ENCODE measurements at places on chromosomes 7 and 10.
A peak's percentile ranks its signal among the peaks of the same experiment; 100 is the strongest.

DNA sequence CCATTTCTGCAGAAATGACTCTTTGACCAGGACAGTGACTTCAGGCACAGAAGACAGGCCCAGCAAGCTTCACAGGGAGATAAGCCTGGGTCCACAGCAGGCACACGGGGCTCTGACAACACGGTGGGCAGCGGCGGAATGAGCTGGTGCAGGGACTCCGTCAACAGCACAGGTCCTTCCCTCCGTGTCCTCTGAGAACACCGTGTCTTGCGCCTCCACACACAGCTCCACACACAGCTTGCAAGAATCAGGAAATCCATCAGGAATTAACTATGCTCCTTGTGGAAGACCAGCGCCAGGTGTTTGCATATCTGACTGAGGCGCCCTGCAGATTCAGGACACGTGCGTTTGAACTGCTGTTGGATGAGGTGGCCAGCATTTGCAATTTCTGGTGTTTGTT lies 39.6 kb downstream of the TCERG1L start:
- no peak for DNase-seq

- no peak for DNase-seq
These were observed 155.5 kb upstream of the LYZL2 start for GRCh38 chr10:30784897-30785605.

- no peak for DNase-seq
These were observed 14.9 kb upstream of the MALRD1 start for GRCh38 chr10:19033741-19034140.

DNA sequence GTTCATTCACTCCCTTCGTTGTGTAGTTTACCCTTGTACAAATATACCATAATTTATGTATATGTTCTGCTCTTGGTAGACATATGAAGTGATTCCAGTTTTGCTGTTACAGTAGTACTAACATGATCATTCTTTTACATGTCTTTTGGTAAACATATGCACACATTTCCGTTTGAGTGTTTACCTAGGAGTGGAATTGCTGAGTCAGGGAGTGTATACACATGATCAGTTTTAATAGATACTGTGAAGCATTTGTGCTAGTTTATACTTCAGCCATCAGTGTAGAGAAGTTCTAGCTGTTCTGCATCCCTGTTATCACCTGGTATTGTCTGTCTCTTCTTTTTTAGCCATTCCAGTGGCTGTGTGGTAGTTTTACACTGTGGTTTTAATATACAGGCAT lies 34.5 kb upstream of the CYP26C1 start:
- DNase-seq = no peak

DNA sequence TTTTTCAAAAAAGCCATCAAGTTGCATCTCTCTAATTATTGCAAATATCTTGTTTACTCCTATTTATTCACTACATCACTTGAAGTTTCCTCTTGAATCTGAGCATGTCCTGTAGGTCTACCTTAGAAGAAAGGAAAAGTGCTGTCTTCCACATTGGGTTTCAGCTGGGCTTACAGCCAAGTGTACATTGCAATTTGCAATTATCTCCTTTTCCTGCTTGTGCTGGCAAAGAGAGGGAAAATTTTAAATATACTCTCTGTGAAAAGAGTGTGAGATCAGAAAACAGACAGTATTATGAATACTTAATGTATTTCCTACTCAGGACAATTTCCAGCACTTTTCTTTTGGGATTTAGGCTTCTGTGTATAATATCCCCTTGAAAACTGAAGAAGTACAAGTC lies 839.7 kb downstream of the CNTNAP2 start:
- DNase-seq = no peak

DNA sequence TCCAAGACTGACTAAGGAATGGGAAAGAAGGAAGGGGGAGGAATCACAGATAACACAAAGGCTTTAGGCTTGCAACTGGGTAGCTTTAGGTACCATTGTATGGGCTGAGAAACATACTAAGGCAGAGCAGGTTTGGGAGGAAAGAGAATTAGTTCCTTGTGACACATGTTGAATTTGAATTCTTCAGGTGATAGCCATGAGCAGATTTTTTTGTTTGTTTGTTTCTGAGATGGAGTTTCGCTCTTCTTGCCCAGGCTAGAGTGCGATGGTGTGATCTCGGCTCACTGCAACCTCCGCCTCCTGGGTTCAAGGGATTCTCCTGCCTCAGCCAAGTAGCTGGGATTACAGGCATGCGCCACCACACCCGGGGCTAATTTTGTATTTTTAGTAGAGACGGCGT lies 4.4 kb upstream of the SND1 start:
- DNase-seq = no peak

GRCh38 chr7:76997381-76998284 lies 34.5 kb downstream of the SPDYE17 start:
- no peak for DNase-seq

GRCh38 chr10:32189400-32190084 lies 133.3 kb upstream of the KIF5B start:
- DNase-seq = no peak

DNA sequence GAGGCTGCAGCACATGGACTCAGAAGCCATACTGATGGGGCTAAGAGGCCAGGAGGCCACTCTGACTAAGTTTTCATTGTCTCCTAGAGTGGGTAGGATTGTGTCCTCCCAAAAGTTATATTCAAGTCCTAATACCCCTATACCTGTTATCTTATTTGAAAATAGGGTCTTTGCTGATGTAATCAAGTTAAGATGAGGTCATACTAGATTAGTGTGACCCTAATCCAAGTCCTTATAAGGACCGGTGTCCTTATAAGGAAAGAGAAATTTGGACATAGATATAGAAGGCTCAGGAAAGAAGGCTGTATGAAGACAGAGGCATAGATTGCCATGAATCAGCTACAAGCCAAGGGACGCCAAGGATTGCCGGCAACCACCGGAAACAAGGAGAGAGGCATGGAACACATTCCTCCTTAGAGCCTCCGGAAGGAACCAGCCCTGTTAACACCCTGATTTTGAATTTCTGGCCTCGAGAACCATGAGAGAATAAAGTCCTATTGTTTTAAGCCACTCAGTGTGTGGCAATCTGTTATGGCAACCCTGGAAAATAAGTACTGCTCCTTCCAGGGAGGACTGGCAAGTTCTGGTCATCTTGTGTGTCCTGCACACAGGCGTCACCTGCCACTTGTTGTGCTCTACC lies 157.0 kb downstream of the EMX2 start:
- DNase-seq = no peak

GRCh38 chr10:126749015-126749655 lies 78.6 kb upstream of the C10orf90 start:
- DNase-seq = peak; percentile 52

- DNase-seq = no peak
These were observed 10.0 kb downstream of the DNAJC1 start for GRCh38 chr10:21993360-21994001.

DNA sequence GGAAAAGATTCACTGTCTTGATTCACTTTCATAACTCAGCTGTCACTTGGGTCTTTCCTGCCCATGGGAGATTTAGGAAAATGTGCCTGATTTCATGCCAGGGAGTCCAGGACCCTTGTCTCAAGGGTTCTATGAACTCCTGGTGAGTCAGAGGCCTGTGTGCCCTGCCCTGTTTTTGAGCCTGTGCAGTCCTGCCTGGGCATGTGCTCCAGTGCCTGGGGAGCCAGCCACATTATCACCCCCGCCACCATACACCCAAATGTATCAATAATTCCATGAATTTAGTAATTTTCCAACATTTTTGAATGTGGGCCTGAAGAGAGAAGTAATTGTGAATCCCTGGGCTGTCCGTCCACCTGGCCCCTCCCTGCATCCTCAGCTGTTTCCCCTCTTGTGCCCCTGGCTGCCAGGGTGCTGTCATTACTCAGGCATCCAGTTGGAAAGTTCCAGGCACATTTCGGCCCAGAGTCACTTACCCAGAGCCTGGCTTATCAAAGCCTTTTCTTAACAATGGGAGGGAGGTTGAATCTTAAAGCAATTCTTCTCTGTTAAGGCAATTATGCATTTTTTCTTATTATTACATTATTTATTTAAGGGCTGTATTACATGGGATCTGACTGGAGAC lies 287.8 kb upstream of the CDC14C start:
- peak; percentile 22 for DNase-seq

DNA sequence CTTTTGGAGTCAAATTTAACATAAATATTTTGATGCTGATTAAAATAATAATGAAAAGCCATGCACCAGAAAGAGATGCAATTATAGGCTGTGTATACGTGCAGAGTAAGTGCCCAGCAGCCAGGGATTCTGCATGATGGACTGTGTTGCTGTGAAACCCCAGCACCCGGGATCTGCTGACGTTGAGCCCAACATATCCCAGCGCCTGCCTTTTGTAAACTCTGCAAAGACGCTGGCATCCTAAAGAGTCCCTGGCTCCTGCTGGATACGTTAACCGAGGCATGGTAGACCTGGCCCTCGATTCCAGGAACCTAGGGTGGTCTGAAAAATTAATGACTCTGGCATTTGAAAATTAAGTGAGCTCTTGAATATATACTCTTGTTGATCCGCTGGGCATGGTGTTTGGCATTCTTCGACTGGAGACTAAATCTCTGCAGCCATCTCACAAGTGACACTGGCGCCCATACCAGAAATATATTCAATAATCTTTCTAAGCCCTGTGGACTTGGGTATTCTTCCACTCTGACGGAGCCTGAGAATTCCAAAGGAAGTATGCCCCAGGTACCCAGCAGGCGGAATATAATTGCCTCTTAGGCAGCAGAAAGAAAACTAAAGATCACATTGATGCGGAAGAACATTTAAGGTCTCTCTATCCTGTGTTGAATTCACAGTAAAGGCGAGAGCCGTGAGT lies 191.2 kb upstream of the SH2B2 start:
- no peak for DNase-seq

- no peak for DNase-seq
These were observed 52.6 kb downstream of the SRI start for GRCh38 chr7:88167223-88167622.

DNA sequence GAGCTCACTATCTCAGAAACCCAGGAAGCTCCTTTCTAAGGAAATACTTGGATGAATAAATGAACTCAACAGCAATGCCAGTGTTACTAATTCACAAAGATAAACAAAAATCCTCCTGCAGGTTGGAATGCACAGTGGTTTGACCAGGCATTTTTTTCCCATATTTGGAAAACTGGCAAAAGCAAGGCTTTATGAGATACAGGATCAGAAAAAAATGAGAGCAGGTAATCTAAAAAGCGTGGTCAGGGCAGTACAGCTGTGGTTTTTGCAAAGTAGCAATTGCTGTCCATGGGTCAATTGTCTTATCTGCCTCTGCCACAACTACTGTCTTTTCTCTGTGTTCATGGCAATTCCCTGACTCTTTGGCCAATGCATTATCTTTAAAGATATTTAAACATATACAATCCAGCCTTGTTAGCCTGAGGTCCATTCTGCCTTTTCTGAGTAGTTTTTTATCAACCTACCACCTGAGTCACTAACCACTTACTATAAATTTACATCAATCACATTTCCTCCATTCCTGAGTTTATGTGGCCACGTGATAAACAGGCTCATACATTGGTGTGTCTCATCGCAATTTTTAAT lies 564.5 kb upstream of the IGFBP3 start:
- peak; percentile 31 for DNase-seq

DNA sequence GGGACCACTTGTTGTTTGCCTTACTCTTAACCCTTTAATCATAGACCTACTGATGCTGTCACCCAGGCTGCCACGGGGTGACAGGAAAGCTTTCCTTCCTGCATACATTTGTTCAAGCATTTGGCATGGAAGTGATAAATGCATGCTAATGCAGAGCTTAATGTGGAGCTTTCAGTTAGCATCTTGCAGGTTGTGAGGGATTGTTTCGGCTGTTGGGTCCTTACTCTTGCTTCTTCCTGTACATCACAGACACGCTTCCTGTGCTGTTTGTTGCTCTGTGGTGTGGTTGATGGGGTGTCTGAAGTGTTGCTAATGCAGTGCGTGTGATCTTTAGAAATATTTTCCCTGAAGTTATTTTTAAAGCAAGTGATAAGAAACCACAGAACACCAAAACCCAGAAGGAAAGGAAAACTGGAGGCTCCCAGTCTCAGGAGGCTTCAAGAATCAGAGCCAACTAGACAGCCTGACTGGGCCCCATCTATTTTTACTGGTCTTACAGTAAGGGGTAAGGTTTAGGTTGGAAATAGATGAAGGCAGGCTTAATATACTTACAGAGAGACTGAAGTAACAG lies 143.1 kb downstream of the CHN2 start:
- DNase-seq = no peak

GRCh38 chr10:96758423-96758822 lies 38.1 kb upstream of the PIK3AP1 start:
- DNase-seq = no peak

GRCh38 chr10:91190388-91190870 lies 30.0 kb upstream of the PCGF5 start:
- no peak for DNase-seq

DNA sequence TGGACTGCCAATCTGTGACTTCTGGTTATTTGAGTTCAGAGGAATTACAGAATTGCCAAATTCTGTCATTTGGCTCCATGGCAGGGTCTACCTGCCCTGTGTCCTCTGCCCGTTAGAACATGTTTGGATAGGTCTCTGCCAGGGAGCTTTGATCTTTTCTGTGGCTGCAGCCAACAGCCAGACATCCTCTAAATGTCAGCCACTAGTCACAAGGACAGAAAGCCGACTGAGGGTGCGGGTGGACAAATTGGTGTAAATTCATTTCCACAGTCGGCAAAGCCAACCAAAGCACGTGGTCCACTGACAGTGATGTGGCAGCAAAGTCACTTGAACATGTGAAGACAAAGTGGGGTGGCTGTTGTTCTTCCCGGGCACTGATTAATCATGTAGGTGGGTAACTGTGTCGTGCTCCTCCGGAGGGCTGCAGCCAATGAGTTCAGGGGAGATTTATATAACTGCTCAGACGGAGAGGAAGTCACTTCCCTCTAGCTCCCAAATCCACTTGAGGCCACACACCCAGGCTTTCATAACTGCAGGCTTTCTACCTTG lies 26.7 kb upstream of the CAMK1D start:
- no peak for DNase-seq

DNA sequence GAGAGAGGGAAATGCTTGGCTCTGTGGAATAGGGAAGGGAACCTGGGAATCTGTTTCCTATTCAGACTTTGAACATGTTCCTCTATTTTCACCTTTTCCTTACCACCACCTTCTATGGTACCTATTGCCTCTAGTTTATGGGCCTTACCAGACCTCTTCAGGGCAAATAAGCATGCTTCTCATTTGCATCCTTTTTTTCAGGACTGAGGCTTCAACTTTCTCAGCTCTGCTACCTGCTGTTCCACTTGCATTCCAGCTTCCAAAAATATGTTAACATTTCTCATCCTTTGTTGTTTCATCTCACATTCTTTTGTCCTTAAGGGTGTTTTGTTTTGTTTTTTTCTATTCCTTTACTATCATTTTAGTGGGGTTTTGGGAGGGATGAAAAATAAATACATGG lies 77.9 kb upstream of the MXI1 start:
- no peak for DNase-seq

DNA sequence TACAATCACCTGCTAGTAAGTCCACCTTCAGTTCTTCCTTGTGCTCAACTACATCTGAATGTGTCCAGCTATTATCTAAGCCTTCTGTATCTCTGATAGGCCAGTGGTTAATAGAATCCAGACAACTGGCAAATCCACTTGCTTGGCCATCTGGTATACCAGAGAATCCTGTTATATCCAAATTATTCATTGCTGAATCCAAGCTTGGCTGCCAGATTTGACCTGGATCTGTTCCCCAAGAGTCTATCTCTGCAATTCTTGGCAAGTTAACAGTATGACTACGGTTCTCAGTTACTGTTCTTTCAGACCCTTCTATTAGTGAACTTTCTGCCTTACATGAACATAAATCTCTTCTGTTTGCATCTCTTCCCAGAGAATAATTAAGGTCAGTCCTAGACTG lies 154.6 kb upstream of the TARP start:
- no peak for DNase-seq
